ENCODE measurements at places on chromosomes 3 and 15.

DNA sequence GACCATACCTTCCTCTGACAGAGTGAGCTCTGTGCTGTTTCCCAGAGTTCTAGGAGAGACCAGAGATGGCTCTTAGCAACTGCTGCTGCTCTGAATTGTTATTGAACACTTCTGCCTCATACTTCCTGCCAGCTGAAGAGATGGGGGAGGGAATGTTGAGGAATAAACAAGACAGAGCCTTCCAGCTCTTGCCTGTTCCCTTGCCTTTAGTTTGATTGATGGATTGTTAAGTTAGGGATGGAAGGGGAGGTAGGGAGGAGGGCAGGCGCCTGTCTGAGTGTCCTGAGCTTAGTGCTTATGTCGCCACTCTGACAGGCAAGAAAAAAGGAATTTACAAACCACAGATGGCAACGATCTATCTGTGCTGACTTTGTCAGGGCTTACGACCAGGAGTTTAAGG is 42.8 kb downstream of the ZNF609 start:
- DNase-seq: peak; percentile 17

DNA sequence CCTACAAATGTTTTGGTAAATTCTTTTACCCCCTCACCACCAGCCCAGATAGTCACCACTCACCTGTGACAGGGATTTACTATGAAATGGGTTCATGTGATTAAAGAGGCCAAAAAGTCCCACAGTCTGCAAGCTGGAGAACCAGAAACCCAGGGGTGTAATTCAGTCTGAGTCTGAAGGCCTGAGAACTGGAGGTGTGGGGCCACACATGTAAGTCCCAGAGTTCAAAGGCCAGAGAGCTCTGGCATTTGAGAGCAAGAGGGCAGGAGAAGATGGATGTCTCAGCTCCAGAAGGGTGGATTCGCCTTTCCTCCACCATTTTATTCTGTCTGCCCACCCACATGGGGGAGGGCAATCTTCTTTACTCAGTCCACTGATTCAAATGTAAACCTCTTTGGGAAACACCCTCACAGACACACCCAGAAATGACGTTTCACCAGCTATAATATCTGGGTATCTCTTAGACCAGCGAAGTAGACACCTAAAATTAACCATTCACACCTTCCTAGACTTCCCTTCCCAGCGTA is 11.9 kb downstream of the RTP3 start:
- peak; percentile 41 for DNase-seq

DNA sequence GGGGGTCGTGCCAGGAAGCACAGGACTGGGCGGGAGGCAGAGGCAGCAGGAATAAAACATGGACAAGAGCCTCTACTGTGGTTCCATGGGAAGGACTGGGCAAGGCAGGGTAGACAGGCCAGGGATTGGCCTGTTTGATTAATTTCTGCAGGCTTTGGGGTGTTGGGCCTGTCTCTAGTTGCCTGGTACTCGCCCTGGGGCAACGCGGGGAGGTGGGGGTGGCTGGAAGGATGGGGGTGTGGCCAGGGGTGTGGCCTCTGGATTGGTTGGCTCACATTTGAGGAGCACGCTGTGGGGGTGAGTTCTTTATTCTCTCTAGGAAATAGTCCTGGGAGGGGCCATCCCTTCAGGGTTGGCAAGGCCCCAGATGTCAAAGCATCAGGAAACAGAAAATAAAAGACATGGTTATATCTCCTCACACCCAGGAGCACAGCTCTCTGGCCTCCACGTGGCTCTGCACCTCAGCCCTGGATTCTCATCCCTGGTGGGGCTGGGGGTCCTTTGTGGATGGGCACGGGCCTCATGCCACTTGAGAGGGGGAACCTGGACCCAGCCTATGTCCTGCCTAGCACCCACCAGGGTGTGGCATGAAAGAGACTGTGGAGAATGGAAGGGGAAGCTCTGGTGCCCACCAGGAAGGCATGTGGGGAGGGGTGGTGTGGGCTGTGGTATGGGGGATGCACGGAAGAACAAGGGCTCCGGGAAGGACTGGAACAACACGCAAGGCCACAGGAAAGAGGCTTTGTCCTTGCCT is 223.0 kb upstream of the LYSMD4 start:
- no peak for DNase-seq

DNA sequence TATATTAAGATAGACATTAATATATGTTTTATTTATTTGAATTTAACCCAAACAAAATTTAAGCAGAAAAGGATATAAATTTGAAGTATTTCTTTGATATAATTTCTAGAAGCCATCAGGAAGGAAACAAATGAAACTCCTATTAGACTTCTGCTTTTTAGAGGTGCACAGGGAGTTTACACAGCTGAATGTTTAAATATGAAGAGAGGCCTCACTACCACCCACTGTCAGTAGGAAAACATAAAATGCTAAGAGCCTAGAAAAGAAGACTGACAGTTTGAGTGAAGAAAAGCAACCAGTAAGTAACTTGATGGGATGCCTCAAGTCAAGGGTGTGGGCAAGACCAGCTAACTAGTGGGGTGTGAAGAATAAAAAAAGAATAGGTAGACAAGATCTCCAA is 19.7 kb downstream of the PLSCR2 start:
- DNase-seq: no peak

GRCh38 chr3:82088749-82089148 is 327.3 kb upstream of the GBE1 start:
- no peak for DNase-seq

DNA sequence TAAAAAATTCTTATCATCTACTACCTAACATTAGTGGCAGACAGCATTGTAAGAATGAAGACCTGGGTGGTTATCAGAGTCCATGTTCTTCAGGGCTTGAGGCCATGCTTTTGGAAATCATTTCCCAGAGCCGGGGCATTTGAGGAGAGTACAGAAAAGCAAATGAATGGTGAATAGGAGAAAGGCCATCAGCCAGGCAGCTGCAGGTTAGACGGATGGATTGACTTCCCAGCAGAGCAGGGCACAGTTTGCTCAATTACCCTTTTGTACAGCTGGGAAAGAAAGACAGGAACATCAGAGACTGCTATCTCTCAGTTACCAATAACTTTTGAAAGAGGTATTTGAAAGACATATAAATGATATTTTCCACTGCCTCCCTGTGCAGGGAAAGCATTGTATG is 135.6 kb downstream of the ALCAM start:
- no peak for DNase-seq

- DNase-seq: no peak
Measured at GRCh38 chr3:136819392-136819730, 435 bp downstream of the SLC35G2 start.

DNA sequence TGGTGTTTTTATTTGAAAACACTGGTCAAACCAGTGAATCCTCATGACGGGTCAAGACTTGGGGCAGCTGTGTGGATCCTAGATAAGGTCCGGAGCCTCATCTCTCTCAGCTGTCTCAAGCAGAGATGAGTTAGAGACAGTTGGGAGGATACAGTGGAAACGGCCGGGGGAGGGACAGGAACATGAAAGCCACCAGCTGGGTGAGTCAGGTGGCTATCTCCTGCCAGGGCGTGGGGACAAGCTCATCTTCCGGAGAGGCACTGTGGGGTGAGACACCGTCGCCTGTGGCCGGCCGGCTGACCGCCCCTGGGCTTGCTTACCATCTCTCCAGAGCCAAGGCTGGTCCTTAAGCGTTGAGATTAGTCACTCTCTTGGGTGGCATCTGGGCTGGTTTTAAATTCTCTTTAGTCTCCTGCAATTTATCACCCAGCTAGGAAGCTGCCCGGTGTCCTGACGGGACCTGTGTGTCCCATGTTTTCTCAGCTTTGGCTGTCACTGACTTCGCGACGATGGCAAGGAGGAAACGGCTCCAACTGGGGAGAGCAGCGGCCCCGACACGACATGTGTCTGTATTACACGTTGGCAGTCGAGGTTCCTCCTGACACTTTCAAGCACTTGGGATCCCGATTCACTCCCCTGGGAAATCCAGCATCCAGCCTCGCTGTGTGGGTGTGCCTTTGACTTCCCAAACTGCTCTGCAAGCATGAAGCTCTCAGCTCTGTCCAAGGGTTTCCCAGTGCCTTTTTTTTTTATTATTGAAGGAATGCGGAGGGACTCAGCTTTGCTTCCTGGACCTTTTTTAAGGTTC is 7.5 kb downstream of the ST8SIA2 start:
- no peak for DNase-seq

DNA sequence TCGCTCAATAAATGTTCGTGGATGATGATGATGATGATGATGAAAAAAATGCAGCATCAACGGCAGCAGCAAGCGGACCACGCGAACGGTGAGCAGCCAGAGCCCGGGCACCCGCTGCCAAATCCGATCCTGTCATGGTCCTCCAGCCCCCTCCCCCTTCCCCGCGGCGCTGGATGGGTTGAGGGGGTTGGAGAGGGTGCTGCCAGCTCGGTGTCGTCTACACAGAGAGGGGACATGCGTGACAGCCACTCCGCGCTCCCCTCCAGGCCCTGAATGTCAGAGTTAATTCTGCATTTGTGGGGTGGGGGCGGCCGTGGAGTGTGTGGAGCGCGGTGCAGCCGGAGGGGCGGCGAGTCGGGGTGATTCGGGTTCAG is 722 bp downstream of the CACNA1D start:
- DNase-seq: peak; percentile 47

DNA sequence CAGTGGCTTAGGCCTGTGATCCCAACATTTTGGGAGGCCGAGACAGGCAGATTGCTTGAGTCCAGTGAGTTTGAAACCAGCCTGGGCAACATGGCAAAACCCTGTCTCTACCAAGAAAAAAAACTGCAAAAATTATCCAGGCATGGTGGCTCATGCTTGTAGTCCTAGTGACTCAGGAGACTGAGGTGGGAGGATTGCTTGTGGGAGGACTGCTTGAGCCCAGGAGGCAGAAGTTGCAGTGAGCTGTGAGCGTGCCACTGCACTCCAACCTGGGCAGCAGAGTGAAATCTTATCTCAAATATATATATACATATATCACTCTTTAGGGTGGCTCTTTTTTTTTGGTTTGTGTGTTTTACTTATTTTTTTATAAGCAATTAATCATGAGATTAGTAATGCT is 83.7 kb upstream of the WDR72 start:
- DNase-seq: no peak

- no peak for DNase-seq
Measured at GRCh38 chr3:45873036-45873435, 13.3 kb upstream of the CCR9 start.

GRCh38 chr3:66747261-66747660 is 246.4 kb upstream of the LRIG1 start:
- no peak for DNase-seq

DNA sequence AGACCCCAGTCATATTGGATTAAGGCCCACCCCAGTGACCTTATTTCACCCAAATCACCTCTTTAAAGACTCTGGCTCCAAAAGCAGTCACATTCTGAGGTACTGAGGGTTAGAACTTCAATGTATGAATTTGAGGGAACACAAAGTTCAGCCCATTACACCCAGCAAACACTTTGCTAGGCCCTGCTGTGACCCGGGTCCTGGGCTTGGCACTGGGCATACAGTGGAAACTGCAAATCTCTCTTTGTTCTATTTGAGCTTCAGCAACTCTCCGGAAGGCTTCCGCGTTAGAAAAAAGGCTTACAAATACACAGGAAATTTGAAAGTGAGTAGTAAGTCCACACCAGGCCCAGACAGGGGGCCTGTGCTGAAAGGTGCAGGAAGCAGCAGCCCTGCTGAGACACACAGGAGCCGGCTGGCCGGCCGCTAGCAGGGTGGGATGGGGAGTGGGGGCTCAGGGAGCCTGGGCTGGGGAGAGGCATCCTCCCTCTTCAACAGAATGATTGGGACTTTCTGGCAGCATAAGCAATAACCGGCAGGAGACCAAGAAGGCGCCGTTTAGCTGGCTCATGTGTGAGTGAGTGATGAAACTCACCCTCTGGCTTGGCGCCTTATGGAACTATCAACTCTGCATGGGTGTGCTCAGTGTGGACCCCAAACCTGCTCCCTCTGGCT is 13.0 kb downstream of the LIPC start:
- no peak for DNase-seq

- DNase-seq: no peak
Measured at GRCh38 chr15:71784719-71785118, 25.6 kb upstream of the NR2E3 start.

- no peak for DNase-seq
Measured at GRCh38 chr3:58241306-58242044, 3.9 kb downstream of the ABHD6 start.

- no peak for DNase-seq
Measured at GRCh38 chr3:55339819-55340218, 147.3 kb downstream of the WNT5A start.

DNA sequence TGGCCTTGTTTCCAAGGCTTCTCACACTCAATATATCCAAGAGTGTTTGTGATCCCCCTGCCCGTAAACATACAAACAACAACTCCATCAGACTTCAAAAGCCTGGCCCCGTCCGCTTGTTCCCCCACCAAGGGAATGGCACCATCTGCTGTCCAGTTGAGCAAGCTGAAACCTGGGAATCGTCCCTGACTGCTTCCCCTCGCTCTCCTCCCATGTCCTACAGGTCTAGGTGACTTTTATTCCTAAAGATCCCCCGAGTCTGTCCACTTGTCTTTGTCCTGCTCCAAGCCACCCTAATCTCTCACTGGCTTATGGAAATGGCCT is 27.9 kb upstream of the FAM174B start:
- peak; percentile 64 for DNase-seq

GRCh38 chr3:188687389-188687788 is 484.4 kb upstream of the TPRG1 start:
- no peak for DNase-seq

DNA sequence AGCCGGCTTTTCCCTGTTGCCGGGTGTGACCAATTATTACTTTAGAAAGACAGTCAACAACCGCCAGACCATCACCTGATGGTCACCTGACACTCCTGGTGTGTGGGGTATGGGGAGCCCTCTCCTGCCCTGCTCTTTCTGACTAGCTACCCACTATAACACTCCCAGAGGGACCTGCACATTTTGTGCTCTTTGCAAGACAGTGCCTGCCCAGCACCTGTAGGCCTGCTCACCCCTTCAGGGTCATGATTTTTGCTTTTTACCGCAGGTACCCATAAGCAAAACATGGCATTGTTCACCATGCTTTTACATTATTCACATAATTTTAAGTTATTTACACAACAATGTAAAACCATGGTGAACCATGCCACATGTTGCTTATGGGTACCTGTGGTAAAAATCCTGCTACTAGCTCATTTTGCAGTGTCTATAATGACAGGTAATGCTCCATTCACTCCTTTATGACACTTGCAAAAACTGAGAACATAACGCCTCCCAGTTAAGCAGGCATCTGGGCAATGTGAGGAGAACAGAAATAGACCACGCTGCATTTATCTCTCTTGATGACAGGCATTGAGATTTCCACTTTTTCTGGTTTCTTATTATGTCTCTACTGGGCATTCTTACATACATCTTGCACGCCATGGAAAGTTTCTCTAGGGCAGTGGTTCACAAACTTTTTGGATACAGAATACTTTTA is 9.9 kb downstream of the CCRL2 start:
- DNase-seq: no peak

DNA sequence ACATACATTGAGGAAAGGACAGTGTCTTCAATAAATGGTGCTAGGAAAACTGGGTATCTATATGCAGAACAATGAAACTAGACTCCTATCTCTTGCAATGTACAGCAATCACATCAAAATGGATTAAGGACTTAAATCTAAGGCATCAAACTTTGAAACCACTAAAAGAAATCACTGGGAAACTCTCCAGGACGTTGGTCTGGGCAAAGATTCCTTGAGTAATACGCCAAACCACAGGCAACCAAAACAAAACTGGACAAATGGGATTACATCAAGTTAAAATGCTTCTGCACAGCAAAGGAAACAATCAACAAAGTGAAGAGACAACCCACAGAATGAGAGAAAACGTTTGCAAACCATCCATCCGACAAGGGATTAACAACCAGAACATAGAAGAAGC is 14.5 kb downstream of the LAMP3 start:
- DNase-seq: no peak

Measured in nephron progenitor cell (in vitro differentiated cells).